ENCODE measurements at places on chromosomes 6 and 20.

DNA sequence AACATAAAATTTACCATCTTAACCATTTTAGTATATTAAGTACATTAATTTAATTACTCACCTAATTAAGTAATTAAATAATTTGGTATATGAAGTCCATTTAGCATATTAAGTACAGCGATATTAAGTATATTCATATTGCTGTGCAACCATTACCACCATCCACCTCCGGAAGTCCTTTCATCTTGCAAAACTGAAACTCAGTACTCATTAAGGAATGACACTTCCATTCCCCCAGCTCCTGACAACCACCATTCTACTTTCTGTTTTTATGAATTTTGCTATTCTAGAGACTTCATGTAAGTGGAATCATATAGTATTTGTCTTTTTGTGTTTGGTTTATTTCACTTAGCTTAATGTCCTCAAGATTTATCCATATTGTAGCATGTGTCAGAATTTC, 61.1 kb upstream of the GTSF1L start:
- no peak for DNase-seq

DNA sequence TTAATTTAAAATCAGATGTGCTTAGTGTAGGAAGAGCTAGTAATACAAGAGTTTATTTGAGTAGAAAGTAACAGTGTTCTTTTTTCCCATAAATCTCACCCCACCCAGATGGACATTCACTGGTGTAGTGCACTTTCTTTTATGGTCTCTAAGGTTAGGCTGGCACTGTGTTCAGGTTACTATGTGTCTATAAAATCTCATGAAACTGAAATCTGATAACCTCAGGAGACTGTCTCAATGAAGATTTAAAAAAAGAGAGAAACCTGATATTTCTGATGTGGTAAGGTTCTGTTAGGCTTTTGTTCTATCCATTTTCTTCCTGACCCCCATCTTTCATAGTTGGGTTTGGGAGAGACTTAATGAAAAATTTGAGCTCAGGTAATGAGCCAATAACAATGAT, 101.2 kb upstream of the CLVS2 start:
- DNase-seq, result no peak

- no peak for DNase-seq
Observed at GRCh38 chr6:46135176-46135575, 5.4 kb downstream of the ENPP4 start.

GRCh38 chr6:145964948-145965366, 799 bp upstream of the SHPRH start:
- no peak for DNase-seq

GRCh38 chr6:43509984-43510826, at the start of gene LRRC73:
Gene LRRC73, minus strand, starts transcription at chr6:43510346. Its CDS starts 561 bp downstream, at chr6:43509785.
- DNase-seq, result peak; percentile 70

- DNase-seq, result no peak
Observed at GRCh38 chr6:111664565-111665030, 58.9 kb upstream of the TRAF3IP2 start.

GRCh38 chr6:57242505-57242904, 20.4 kb upstream of the RAB23 start:
- no peak for DNase-seq

DNA sequence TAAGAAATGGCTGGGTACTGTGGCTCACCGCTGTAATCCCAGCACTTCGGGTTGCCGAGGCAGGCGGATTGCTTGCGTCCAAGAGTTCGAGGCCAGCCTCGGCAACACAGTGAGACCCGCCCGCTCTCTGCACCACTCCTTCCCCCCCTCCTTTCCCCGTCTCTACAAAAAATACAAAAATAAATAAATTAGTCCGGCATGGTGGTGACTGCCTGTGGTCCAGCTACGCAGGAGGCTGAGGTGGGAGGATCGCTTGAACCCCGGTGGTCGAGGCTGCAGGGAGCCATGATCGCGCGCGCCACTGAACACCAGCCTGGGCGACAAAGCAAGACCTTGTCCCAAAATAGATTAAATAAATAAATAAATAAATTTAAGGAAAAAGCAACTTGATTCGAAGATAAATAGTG, 448 bp upstream of the RNF114 start:
- DNase-seq, result no peak

DNA sequence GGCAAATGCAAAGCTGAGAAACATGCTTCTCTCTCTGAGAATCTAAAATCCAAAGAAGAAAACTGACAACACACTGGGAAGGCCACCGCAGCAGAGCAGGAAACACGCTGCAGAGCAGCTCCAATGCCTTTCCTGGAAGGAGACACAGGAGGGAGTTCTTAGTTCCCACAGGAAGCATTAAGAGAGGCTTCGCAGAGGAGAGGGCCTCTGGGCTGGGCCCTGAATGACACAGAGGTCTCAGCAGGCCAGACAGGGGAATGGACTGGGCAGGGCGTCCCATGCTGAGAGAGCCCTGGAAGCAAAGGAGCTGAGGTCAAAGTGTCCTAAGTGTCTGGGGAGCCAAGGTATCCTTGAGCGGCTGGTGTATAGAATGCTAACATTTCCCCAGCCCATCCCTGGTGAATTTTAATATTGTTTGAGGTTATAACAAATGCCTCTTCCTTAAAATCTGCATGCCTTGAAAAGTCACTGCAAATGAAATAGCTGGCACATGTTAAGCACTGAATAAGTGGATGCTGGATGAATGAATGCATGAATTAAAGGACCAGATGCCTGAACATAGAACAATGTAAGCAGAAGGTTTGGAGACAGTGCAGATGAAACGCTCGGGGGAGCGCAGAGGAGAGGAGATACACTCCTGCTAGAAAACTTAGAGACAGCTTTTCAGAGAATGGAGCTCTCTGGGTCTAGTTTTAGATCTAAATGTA, 110.0 kb upstream of the SYNDIG1 start:
- DNase-seq, result no peak

Data from HuH-7 (cell line).